Type B pancreatic cell (in vitro differentiated cells): ENCODE measurements at places on chromosomes 2 and 18. TPM values are rescaled to one million over a fixed set of nuclear protein-coding genes. Genes with fewer than 3 reads are reported as not detected.

Gene SLC14A1
- 0.76 and 2.4 TPM in 2 replicates for total RNA-seq

Gene DNAH7
- 1.4 and 7.5 TPM in 2 replicates for total RNA-seq

- no peak overlapping the region for H3K4me3 ChIP-seq
- no peaks in the 10 kb centered on the region for H3K27me3 ChIP-seq
- no peak overlapping the region for H3K27ac ChIP-seq
- DNase-seq: no peak
- H3K36me3 ChIP-seq: no peaks in the 10 kb centered on the region
Observed at GRCh38 chr2:39932198-39932597, 153.1 kb upstream of the THUMPD2 start.

DNA sequence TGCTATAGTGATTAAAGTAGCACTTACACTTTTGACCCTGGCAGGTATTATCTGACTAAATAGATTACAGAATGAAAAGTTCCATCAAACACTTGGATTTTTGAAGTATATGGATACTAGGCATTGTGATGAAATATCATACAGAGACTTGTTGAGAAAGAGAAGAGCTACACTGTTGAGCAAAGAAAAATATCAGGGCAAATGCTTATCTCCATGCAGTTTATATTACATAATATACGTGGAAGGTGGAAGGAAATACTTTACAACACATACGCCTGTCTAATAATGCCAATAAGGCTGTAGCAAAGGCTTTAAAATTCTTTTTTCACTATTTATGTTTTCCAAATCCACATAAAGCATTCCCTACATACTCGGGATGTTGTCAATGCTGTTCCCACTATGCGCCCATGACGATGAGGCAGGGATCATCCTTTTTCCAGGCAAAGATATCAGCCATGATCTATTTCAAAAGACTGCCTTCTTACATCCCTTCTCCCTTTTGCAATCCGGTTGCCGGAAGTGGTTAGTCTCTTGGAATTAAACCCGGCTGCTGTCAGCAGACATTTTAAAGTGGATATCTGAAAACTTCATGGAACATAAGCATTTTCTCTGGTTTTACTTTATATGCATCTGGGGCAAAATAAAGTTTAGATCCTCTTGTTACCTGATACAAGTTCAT is 92.6 kb upstream of the ITGA4 start:
- no peak overlapping the region for H3K27ac ChIP-seq
- no peaks in the 10 kb centered on the region for H3K4me1 ChIP-seq
- no peak overlapping the region for H3K4me3 ChIP-seq
- DNase-seq: no peak
- H3K27me3 ChIP-seq: no peaks in the 10 kb centered on the region
- H3K36me3 ChIP-seq: no peaks in the 10 kb centered on the region

- no peak for DNase-seq
- peaks cover 25% of the 10 kb centered on the region for H3K4me1 ChIP-seq
- H3K27ac ChIP-seq: peak overlapping the region; percentile 81
- H3K27me3 ChIP-seq: peaks cover 93% of the 10 kb centered on the region
Observed at GRCh38 chr2:181678861-181679543, 1.3 kb downstream of the NEUROD1 start.

GRCh38 chr2:24930768-24931167 is 10.7 kb upstream of the ADCY3 start:
- peaks cover 5% of the 10 kb centered on the region for H3K27me3 ChIP-seq
- H3K4me3 ChIP-seq: no peak overlapping the region
- no peaks in the 10 kb centered on the region for H3K4me1 ChIP-seq
- H3K36me3 ChIP-seq: no peaks in the 10 kb centered on the region
- H3K27ac ChIP-seq: no peak overlapping the region
